HuH-7 (cell line): ENCODE measurements at places on chromosomes 4 and X.
A peak's percentile ranks its signal among the peaks of the same experiment; 100 is the strongest.

GRCh38 chr4:30537456-30537855 is 182.7 kb upstream of the PCDH7 start:
- no peak for DNase-seq

DNA sequence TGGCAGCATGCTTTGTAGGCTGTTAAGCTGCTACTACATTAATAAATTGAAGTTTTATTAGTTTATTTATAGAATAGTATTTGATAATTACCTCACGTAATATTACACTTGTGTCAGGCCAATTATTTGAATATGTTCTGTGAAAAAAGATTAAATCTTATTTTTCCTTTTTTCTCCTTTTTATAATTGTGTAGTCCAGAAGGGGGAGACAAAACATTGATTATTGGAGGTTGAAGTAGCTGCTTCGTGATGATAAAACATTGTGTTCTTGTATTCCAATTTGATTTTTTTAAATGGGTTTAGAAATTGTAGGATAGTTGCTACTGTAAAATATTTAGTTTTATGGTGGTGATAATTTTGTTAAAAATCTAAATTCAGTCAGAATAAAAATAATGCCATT is 85.7 kb downstream of the DIAPH2 start:
- DNase-seq, result peak; percentile 12

- peak; percentile 4 for DNase-seq
Measured at GRCh38 chr4:128349921-128350320, 62.3 kb upstream of the PGRMC2 start.

- no peak for DNase-seq
Measured at GRCh38 chr4:68451246-68452211, 4.3 kb downstream of the TMPRSS11E start.

GRCh38 chrX:19673375-19674040 is 158.2 kb upstream of the MAP3K15 start:
- no peak for DNase-seq

DNA sequence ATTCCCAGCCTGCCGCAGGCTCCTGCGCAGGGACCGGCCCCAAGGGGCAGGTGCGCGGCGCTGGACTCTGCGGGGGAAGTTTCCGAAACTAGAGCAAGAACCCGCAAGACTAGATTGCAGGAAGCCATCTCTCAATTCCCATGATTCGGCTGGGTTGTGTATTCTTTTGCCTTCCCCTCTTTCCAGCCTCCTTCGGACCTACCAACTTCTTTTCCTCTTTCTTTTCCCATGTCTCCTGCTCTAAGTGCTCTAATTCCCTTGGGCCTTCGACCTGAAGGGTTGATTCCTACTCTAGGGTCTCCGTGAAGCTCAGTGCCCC is 645 bp upstream of the OPHN1 start:
- DNase-seq, result no peak

- DNase-seq, result no peak
Measured at GRCh38 chr4:140198942-140199341, 45.0 kb upstream of the MAML3 start.

DNA sequence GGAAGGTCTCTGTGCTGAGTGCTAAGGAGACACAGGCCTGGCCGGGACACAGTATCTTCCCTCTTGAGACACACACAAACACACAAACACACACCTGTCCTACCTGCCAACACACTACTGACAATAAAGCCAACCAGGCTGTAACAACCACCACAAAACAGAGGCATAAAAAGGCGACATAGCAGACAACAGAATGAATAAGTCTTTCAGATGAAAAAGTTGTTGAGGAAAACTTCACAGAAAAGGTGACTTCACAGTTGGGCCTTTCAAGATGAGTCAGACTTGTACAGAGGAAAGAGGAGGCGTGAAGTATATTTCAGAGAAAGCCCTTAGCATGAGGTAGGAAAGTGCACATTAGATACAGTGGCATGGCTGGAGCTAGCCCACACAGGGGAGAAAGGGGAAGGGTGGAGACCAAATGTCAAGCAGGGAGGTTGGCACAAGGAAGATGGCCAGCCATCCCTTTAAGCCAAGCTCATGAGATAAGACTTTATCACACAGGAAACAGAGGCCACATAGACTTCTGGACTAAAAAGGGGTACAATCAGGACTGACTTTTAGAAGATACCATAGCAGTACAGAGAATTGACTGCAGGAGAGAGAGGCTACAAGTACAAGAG is 54.0 kb downstream of the SLC9A7 start:
- DNase-seq, result no peak

GRCh38 chrX:69289046-69289792 is 124.0 kb upstream of the PJA1 start:
- no peak for DNase-seq

GRCh38 chrX:133847340-133847994 is 137.9 kb downstream of the GPC3 start:
- no peak for DNase-seq

- no peak for DNase-seq
Measured at GRCh38 chrX:142998447-142999198, 27.1 kb upstream of the SPANXN4 start.

DNA sequence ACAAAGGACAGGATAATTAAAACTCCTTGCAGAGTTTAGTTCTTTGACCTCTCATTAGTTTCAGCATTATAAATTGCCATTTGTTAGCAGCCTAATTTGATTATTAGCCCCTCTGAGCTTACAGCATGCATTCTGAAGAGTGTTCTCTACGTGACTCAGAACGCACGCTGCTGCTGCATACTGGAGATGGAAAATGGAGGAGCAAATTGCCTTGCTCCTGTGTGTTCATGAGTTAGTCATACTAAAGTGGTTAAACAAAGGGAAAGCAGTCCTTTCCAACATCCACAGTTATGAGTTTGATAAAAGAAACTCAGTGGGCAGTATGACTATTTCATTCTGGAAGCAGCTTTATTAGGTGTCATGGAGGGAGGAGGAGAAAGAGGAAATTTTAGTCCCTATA is 922.5 kb downstream of the RPA4 start:
- DNase-seq, result no peak

GRCh38 chrX:22424919-22425318 is 152.2 kb downstream of the CBLL2 start:
- no peak for DNase-seq

- DNase-seq, result no peak
Measured at GRCh38 chr4:184792950-184793555, 32.7 kb downstream of the ACSL1 start.

- no peak for DNase-seq
Measured at GRCh38 chr4:107922486-107923473, 8.6 kb upstream of the CYP2U1 start.

DNA sequence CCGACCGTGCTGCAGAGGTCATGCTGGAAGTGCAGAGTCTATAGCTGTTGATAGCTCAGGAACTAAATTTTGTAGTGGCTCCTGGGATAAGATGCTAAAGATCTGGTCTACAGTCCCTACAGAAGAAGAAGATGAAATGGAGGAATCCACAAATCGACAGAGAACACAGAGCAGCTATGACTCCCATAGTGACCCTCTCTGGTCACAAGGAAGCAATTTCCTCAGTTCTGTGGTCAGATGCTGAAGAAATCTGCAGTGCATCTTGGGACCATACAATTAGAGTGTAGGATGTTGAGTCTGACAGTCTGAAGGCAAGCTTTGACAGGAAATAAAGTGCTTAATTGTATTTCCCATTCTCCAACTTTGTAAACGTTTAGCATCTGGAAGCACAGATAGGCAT is 8.8 kb downstream of the MANBA start:
- DNase-seq, result no peak

- DNase-seq, result no peak
Measured at GRCh38 chr4:150268444-150268843, 190.2 kb downstream of the DCLK2 start.

DNA sequence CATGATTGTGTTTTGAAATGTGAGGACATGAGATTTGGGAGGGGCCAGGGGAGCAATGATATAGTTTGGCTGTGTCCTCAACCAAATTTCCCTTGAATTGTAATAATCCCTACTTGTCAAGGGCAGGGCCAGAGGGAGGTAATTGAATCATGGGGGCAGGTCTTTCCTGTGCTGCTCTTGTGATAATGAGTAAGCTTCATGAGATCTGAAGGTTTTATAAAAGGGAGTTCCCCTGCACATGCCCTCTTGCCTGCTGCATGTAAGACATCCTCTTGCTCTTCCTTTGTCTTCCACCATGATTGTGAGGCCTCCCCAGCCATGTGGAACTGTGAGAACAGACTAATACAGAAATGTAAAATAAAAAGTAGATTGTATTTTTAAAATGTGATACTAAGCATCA is 1294.9 kb downstream of the ADGRL3 start:
- DNase-seq, result no peak

- DNase-seq, result peak; percentile 68
Measured at GRCh38 chr4:174222266-174222872, 61.1 kb downstream of the FBXO8 start.

DNA sequence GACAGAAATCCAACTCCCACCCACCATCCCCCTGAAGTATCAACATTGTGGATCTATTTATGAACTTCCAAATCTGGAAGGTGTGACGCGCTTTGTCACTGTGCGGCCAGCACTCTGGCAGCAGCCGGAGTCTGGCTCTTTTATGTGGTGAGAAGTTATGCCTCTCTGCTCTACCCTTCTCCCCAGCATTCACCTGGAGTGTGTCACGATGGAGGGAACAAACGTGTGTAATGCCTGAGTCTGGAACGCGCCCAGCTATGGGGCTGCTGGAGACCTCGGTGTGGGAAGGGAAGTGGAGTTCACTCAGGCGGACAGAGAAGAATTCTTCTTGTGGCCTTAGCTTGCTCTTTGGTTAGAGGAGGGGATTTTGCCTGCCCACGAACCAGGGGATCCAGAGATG is 222.1 kb upstream of the RPL34 start:
- DNase-seq, result no peak

- DNase-seq, result no peak
Measured at GRCh38 chr4:163317110-163317509, 15.3 kb downstream of the NPY1R start.

GRCh38 chr4:134650461-134650860 is 448.9 kb upstream of the PABPC4L start:
- DNase-seq, result no peak

DNA sequence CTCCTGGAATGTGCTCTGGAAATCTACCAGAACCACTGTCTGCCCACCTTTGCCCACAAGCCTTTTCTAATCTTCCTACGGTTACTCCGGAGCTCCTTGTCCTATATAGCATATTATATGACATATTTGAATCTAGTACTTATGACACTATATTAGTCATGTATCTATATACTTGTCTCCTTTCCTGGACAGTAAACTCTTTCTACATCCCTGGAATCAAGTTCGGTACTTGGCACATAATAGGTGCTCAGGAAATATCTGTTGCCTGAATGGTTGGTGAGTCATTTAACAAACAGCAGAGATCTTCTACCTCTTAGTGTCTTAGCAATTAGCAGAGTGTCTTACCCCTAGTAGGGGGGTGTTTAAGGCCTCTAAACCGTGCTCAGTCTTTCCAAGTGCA is 123.6 kb downstream of the RELL1 start:
- DNase-seq, result no peak

- no peak for DNase-seq
Measured at GRCh38 chrX:140432346-140433175, 72.3 kb downstream of the SOX3 start.
